Activated naive CD8-positive, alpha-beta T cell treated with anti-CD3 and anti-CD28 coated beads for 36 hours (primary cell): ENCODE measurements at places on chromosomes 11 and 22.
A peak's percentile ranks its signal among the peaks of the same experiment; 100 is the strongest.

DNA sequence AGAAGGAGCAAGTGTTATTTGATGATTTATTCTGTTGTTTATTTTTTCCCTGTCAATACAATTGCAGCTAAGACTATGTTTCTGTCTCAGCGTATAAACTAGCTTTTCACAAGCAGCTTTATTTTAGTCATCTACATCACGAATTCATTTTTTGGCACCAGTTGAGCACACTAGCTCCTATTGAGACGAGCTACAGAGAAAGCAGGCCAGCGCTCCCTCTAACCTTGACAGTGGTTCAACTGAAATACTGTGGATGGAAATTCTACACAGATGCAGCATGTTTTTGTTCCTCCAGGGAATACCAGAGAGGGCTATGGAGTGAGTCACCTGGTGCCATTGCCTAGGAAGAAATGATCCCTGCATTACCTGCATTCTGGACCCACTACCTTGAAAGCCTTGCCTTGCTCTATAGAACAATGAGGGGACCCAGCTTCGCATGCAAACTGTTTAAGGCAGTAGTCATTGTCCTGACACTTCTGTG lies 108.2 kb upstream of the ARHGAP42 start:
- DNase-seq = no peak

DNA sequence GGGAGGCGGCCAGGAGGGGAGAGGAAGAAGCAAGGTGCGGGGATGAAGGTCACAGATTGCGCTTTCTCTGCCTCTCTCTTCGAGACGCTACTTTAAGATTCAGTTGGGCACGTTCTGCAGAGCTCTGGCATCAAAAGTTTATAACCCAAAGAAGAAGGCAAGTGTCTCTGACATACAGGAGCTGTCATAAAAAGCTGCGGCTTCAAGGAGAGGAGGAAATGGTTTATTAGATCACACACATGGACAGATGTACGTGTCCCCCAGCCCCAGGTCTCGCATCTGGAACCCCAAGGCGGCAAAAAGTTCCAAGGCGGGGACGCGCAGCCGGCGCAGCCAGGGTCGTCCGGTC lies 589.0 kb downstream of the OPCML start:
- no peak for DNase-seq

DNA sequence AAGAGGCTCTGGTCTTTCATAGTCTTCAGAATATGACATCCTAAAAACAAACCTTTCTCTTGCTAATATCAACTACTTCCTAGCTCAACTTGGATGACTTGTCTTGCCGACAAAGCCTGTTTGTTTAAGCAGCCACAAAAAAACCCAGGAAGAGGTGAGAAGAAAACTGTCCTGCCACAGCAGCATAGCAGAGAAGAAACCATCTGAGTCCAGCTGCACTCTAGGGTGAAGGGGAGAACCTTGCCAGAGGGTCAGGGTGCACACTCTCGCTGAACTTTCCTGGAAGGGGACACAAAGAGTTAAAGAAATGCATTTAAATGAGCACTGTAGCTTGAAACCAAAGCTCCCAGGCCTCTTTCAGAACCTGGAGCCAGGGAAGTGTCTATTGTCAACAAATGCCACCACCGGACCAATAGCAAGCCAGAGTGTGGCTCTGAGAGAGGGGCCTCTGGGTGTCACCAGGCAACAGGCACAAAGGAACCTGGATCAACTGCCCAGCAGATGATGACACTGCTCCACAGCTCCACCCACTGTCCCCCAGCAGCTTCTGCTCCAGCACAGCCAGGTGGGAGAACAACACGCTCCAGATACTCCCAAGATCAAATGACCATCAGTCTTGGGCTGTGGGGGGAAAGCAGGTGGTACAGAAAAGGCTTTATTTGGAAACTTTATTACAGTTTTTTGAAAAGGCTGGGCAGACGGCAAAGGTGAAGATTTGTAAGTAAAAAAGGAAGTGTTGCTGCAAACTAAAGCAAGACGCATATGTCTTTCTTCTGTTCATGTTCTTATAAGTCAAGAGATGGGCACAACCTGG lies 105.7 kb downstream of the RASSF10 start:
- no peak for DNase-seq

DNA sequence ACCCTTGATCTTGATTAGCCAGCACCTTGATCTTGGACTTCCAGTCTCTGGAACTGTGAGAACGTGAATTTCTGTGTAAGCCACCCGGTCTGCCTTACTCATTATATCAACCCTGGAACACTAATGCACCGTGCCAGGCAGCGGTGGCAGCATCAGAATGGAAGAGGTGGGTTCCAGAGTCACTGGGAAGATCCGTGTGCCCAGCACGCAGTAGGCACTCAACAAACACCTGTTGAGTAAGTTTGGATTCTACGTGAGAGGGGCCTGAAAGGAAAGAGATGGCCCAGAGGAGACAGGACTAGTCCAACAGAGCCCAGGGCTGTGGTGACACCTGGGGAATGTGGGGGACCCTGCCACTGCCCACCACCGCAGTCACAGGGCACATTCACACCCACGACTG lies 6.6 kb upstream of the UPK3A start:
- DNase-seq = no peak

- no peak for DNase-seq
Measured at GRCh38 chr11:23364076-23364475, 503.8 kb upstream of the CCDC179 start.

DNA sequence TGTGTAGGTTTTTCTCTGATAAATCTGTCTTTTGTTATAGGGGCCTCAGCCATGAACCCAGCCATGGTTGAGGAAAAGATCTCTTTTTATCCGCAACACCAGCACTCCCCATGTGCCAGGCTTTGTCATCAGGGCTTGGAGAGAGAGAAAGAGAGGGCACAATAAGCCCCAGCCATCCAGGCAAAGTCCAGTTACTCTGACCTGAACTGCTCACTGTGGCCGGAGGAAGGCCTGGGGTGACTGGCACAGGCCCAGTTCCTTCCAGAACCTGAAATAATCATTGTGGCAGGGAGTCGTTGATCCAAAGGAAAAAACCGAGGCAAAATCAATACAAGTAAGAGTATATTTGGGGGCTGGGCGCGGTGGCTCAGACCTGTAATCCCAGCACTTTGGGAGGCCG lies 3.9 kb upstream of the ARHGAP8 start:
- DNase-seq = no peak

GRCh38 chr11:69642913-69643632 lies 2.1 kb downstream of the CCND1 start:
- peak; percentile 87 for DNase-seq

GRCh38 chr11:34416088-34416487 lies 22.6 kb upstream of the CAT start:
- no peak for DNase-seq

DNA sequence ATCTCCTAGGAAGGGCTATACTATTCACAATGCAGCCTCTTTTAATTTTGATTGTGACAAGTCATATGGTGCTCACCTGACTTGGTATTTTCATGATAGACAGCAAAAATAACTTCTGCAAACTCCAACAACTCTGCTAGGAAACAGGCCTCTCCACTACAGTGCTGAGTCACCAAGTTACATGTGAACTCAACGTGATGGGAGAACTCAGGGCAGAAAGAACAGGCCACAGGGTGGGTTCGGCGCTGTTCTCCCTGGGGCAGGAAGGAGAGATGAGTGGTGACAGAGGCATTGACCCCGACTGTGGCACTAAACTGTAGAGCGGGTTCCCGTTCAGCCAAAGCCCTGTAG lies 76.6 kb upstream of the UCP3 start:
- DNase-seq = no peak

DNA sequence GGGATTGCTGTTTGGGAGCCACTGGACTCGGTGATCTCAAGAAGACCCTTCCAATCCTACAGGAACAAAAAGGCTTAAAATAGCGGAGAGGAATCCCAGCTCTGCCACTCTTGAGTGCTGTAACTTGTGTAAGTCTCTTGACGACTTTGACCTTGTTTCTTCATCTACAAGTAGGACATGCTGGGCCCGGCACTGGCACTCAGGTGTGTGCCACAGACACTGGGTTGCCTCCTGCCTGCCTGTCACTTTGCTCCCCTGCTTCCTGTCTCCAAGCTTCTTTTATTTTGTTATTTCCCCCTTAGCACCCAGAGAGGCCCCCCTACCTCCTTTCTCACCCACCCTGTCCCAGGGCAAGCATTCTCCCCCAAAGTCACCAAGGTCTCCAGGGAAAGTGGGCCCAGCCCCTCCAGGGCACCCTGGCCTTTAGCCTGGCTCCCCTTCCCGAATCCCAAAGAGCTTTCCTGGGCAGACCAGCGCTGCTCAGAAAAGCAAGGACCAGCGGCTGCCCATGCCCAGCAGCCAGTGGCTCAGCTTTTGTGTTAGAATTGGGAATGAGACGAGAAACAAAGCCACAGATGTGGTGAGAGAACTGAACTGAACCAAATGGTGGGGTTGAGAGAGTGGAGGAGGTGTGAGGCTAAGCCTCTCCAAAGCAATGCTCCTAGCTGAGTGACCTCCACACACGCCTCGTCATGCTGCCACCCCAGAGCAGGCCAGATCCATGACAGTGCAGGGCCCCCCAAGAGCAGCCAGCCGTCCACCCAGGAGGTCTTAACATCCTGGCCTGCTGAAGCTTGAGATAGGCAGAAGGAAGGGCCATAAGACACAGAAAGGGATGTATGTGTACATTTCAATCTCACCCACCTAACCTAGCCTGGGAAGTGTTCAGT lies 4.5 kb downstream of the TRIM29 start:
- DNase-seq = no peak

- no peak for DNase-seq
Measured at GRCh38 chr11:94201004-94201465, 72.4 kb downstream of the PANX1 start.

- DNase-seq = no peak
Measured at GRCh38 chr11:129210831-129211181, 18.7 kb upstream of the ARHGAP32 start.

- no peak for DNase-seq
Measured at GRCh38 chr11:33926671-33927552, 35.0 kb upstream of the LMO2 start.

GRCh38 chr11:64173616-64174355 lies 7.9 kb upstream of the MACROD1 start:
- DNase-seq = no peak
